ENCODE measurements at places on chromosomes 4 and X.

DNA sequence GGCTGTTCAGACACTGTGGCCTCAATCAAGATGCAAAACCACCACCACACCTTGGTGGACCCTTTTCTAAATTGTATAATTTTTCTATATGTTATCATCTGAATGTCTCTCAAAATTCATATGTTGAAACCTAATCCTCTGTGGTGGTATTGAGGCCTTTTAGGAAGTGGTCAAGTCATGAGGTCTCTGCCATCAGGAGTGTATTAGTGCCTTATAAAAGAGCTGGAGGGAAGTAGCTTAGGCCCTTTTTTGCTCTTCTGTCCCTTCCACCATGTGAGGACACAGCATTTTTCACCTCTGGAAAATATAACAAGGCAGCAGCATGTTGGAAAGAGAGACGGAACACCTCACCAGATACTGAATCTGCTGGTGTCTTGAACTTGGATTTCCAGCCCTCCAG, 30.5 kb upstream of the DKK2 start:
- DNase-seq: no peak

DNA sequence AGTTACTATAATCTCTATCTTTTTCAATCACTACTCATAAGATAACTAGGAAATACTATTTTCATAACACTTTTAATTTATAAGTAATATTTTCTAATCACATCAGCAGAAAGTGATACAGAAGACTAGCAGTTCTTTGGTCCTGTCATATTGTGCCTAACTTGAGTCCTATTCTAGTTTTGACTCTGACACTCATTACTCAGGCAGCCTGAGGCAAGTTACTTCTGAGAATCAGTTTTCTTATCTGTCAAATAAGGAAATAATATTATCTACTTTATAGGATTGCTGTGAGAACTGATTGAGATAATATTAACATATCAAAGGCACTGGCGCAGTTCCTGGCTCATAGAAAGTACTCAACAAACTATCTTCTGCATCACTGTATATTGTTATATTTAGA, 17.8 kb downstream of the PITX2 start:
- no peak for DNase-seq

DNA sequence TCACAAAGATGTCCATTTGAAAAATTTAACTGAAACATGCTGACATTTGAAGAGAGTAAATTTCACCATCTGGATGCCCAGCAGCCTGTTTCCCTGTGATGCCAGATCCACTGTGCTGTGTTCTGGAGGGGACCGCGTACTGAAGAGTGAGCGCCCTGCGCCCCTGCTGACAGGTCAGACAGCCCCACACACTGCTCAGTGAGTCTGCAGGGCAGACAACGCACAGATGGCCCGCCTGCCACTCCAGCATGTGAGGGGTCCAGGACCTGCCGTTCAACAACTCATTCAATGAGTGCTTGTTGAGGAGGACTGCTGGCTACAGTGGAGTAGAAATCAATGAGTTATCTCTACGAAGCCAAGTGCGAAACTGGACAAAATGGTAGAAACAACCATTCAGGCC, 49.2 kb downstream of the FGFRL1 start:
- DNase-seq: no peak

DNA sequence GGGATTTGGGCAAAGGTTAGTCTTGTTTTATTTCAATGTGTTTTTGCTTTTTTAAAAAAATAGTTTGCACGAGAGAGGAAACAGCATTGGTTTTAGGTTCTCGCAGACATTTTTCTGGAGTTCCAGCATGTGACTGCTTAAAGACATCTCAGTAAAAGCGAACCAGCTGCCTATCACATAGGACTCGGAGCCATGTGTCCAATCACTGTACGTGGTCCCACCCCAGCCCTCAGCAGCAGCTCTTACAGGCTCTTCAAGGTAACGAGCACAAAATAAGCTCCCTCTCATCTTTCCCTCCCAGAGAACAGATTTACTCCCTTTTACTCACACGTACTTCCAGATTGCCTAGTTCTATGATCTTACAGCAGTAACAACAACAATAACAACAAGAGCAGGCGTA, 68.7 kb downstream of the MCF2 start:
- no peak for DNase-seq

- no peak for DNase-seq
These were observed 36.4 kb downstream of the CXorf58 start for GRCh38 chrX:23944234-23944633.
